ENCODE measurements at places on chromosomes 1 and 21. TPM values are rescaled to one million over a fixed set of nuclear protein-coding genes. Genes with fewer than 3 reads are reported as not detected.

ARID1A gene
- total RNA-seq = 16.9 TPM

GPR25 gene
- not detected for total RNA-seq

SAMD11 gene
- total RNA-seq = 25.2 TPM

BECN2 gene
- not detected for total RNA-seq

BCAR3 gene
- 25.5 TPM for total RNA-seq

CFAP298 gene
- total RNA-seq = 25.4 TPM

EXO1 gene
- total RNA-seq = 7.9 TPM

Measured in smooth muscle cell of the umbilical artery (primary cell).